ENCODE measurements at places on chromosomes 12 and 14.

- DNase-seq: no peak
Measured at GRCh38 chr12:31585271-31585670, 5.7 kb downstream of the DENND5B start.

DNA sequence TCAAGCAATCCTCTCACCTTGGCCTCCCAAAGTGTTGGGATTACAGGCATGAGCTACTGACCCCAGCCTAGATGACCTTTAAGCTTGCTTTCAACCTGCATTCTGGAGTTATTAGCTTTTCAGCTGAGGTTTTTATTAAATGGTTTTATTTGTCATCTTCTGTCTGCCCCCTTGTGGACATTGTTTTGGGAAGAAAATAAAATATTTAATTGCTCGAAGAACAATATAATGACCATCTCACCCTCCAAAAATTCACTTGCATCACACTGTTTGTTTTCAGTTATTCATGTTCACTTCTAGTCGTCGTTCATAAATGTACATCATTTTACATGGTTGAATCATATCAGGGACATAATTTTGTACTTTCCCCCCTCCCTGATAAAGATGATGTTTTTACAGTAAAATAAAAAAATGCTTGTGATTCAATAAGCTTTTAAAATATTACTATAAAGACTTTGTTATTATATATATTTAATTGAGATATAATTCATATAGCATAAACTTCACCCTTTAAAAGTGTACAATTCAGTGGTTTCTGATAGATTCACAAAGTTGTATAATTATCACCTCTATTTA lies 10.1 kb upstream of the SPATS2 start:
- no peak for DNase-seq

DNA sequence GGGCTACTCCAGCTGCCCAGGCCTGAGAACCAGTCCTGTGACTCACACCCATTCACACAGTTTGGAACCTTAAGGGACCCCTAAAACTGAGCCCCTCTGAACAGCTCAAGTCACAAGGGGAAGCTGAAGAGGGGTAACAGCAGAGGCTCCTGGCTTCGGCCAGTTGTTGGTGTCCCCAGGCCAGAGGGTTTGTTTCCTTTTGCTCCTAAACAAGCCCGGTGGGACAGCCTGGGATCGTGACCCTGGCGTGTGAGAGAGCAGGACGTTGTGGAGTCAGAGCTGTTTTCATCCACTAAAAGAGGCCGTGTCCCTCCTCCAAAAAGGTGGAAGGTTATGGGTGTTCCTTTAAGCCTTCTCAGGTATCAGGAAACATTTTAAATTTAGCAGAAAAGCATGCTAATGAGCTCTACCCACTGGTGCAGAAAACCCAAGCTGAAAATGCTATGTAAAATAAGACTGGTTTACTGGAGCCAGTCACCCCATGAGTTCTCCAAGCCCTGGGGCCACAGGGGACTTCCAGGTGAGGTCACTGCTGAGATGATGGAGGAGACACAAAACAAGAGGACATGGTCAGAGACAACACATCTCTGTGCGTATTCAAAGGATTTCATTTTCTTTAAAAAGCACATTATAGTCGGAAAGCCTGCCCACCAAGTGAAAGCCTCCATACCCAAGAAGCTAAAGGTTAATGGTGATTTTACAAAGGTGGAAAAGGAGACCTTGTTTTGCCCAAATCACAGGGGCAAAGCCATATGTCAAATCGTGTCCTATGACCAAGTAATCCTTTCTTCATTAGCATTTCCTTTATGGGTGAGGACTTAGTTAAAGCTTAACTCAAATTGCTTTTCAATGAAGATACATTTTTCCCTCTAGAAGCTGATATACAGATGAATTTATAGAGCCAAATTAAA lies 14.1 kb downstream of the PRKAB1 start:
- DNase-seq: no peak

- no peak for DNase-seq
Measured at GRCh38 chr14:37558740-37559139, 36.3 kb downstream of the FOXA1 start.

GRCh38 chr12:81174664-81175063 lies 96.8 kb downstream of the ACSS3 start:
- no peak for DNase-seq

- no peak for DNase-seq
Measured at GRCh38 chr14:26218861-26219260, 379.0 kb downstream of the NOVA1 start.

GRCh38 chr14:35292770-35293561 lies 784 bp downstream of the PSMA6 start:
- no peak for DNase-seq

- DNase-seq: no peak
Measured at GRCh38 chr12:13156277-13156676, 40.2 kb upstream of the EMP1 start.

DNA sequence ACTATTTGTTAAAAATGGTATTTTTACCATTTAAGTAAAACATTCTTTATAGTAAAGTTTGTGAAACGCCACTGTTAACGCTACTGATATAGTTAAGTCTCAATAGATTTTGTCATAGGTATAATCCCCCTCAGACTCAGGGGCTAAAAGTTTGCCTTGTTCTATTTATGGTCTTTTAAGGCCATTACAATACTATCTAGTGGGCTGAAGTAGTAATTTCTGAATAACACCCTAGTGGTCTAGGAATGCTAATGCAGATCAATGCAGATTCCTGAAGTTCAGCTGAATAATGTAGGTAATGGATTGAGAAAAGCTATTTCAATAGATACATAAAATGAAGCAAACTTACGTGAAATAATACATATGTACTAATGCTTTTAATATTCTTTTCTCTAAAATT lies 989.3 kb upstream of the NOVA1 start:
- no peak for DNase-seq

DNA sequence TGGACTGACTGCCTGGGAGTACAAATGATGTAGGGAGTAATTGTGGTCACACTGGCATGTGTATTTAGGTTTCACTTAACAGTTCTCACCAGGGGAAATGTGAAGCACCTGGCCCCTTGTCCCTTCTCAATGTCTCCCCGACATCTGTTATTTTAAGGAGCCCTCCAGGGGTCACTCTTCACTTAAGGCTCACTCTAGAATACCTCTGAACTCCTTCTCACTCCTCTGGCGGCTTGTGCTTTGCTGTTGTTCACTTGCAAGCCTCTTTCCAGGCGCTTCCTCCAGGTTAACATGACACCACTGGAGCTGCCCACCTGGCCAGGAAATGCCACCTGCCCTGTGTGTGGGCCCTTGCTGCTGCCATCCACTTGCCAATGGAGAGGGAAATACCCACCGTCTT lies 56.5 kb upstream of the GZMB start:
- no peak for DNase-seq

DNA sequence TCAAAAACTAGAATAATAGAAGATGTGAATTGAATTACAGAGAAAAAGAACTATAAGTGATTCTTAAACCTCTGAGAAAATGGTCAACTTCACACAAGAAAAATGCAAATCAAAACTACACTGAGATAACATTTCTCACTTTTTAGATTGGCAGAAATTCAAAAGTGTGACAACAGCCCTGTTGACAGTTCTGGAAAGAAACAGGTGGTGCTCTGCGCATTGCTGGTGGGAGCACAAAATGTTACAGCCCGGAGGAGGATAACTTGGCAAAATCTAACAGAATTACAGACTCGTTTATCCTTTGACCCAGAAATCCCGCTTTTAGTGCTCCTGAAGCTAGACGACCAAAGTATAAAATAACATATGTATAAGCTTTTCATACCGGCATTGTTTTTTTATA lies 222.5 kb upstream of the CNTN1 start:
- no peak for DNase-seq

GRCh38 chr12:90854136-90854689 lies 100.8 kb downstream of the CCER1 start:
- DNase-seq: no peak

DNA sequence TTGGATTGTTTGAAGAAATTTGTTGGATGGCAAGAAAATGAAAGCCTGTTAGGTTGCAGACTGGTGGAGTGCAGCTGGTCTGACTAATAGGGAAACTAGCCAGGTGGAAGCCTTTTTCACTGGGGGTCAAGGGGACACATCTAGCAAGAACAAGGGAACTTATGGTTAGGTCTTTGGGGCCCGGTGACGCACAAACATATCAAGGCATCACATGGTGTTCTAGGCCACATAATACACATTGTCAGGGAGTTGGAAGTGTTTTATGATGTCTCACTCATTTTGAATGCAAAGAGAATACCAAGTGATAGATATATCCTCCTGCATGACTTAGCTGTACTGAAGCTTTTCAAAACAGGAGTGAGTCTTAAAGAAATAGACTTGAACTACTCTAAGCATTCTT lies 351.2 kb downstream of the KCNH5 start:
- DNase-seq: no peak

- no peak for DNase-seq
Measured at GRCh38 chr12:55703288-55703687, 4.4 kb downstream of the ITGA7 start.

DNA sequence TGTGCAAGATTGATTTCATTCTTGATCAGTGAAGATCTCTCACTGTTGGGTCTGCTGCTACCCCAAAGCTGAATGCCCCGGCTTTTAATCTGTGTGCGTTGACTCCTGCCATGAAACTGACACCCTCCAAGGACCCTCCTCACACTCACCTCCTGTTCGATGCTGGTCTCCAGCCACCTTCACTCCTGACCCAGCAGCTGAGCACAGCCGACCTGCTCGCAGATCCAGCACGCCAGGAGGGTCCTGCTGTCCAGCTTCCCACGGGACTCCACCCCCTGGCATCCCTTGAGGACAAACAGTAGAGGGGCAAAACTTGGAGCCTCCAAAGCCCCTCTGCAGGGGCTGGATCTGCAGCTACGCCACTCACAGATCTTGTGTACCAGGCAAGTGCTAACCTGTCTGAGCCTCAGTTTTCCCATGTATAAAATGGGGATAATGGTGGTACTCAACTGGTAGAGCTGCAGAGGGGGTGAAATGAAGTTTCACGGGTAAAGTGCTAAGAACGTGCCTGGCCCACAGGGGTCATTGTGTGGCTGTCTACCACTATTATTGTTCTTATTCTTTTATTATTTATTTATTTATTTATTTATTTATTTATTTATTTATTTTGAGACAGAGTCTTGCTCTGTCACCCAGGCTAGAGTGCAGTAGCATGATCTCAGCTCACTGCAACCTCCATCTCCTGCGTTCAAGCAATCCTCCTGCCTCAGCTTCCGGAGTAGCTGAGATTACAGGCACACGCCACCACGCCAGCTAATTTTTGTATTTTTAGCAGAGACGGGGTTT lies 178.0 kb downstream of the PHETA1 start:
- no peak for DNase-seq

GRCh38 chr12:122527478-122527944 lies 462 bp downstream of the KNTC1 start:
- DNase-seq: peak; percentile 14

DNA sequence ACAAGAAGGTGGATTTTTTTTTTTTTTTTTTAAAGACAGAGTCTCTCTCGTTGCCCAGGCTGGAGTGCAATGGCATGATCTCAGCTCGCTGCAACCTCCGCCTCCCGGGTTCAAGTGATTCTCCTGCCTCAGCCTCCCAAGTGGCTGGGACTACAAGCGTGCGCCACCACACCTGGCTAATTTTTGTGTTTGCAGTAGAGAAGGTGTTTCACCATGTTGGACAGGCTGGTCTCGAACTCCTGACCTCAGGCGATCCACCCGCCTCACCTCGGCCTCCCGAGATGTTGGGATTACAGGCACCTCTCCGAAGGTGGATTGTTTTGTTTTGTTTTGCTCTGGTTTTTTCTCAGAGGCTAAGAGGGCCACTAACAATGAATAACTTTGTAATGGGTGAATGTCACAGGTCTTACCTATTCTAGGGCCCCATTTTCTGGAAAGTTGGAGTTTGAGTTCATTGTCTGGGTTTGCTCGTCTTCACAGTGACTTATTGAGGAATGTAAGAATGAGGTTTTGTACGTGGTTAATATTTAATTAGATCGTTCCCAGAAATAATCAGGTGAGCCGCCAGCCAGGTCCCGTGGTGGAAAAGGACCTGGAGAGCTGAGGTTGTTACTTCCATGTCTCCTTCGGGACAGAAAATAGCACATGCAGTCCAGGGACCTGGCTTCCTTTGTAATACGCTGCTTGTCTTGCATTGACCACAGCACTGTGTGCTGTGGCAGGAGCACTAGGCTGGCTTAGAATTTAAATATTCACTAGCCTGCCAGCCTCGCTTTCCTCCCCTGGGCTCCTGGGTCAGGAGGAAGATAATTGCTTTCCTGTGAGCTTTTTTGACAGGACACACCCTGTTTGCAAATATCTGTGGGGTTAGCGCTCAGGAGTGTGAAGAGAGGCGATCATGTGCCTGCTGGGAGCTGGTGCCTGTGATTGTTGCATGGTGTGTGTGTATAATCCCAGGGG lies 2.3 kb downstream of the HIP1R start:
- no peak for DNase-seq

GRCh38 chr14:56555921-56556570 lies 23.6 kb upstream of the TMEM260 start:
- DNase-seq: no peak

DNA sequence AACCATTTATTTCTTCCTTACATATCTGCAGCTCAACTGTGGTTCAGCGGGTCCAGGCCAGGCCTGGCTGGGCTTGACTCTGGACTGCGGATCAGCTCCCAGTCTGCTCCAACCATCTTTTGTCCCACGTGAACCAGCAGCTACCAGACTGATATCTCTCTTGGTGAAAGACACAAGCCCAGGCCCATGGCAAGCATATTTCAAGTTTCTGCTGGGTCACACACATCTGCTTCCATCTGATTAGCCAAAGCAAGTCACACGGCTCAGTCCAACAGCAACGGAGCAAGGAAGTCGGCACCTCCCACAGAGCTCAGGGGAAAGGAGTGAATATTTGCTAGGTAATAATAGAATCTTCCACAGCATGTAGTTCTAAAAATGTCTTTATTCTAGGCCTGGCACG lies 24.7 kb upstream of the MARK3 start:
- DNase-seq: no peak

GRCh38 chr12:40644708-40645107 lies 47.5 kb upstream of the CNTN1 start:
- DNase-seq: no peak

- no peak for DNase-seq
Measured at GRCh38 chr12:63941879-63942278, 97.4 kb downstream of the SRGAP1 start.

- no peak for DNase-seq
Measured at GRCh38 chr14:75246546-75247285, 31.9 kb upstream of the FOS start.

GRCh38 chr12:84554199-84554723 lies 358.3 kb downstream of the SLC6A15 start:
- no peak for DNase-seq

GRCh38 chr12:68007466-68007865 lies 18.2 kb downstream of the IFNG-AS1 start:
- DNase-seq: no peak

- no peak for DNase-seq
Measured at GRCh38 chr14:51119411-51120051, 24.6 kb upstream of the TRIM9 start.

GRCh38 chr12:26734510-26735248 lies 98.3 kb downstream of the ITPR2 start:
- DNase-seq: no peak

- no peak for DNase-seq
Measured at GRCh38 chr14:54010981-54011380, 54.4 kb upstream of the BMP4 start.
